ENCODE measurements at places on chromosomes 7 and 10.

DNA sequence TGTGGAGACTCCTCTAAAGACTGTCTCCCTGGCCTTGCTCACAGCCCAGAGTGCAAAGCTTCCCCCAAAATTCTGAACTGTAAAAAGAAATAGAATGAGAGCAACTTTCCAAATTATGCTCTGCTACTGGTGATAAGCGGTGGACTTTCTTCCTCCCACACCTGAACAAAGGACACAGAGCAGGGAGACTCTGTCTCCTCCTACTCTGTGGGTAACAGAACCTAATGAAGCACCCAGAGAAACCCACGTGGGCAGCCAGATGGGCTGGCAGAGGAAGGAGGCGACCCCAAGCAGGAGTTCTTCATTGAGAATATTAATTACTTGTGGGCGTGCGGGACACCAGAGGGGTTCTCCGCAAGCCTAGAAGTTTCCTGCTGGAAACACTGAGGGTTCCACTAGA lies 139.5 kb downstream of the KMT2E start:
- H3K4me3 ChIP-seq, result no peak overlapping the region
- H3K27ac ChIP-seq, result no peak overlapping the region
- H3K4me1 ChIP-seq, result peaks cover 3% of the 10 kb centered on the region
- peaks cover 8% of the 10 kb centered on the region for H3K36me3 ChIP-seq

- H3K4me1 ChIP-seq, result peaks cover 56% of the 10 kb centered on the region
- peak overlapping the region; percentile 88 for H3K27ac ChIP-seq
- H3K27me3 ChIP-seq, result peaks cover 4% of the 10 kb centered on the region
- DNase-seq, result peak; percentile 29
Measured at GRCh38 chr7:149285603-149286002, 23.6 kb downstream of the ZNF783 start.

DNA sequence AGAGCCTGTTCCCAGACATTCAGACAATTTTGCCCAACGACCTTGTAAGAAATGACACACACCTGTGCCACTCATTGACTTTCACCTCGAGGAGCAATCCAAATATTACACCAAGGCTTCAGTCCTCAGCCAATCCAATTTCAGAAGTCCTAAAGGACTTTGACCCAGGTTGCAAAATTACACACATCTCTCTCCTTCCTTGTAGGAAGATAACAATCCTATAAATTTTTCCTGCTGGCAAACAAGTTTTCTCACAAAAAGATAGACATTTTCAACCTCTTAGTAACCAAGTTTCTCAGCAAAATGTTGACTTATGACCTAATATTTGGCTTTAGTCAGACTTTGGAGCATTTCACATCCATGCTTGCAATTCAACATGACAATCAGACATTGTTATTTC lies 745.0 kb downstream of the GRID1 start:
- H3K36me3 ChIP-seq, result no peaks in the 10 kb centered on the region
- DNase-seq, result no peak
- H3K4me1 ChIP-seq, result peaks cover 2% of the 10 kb centered on the region
- peaks cover 33% of the 10 kb centered on the region for H3K27me3 ChIP-seq

GRCh38 chr10:60951272-60951724 lies 7.3 kb upstream of the RHOBTB1 start:
- H3K4me3 ChIP-seq, result no peak overlapping the region
- H3K27ac ChIP-seq, result no peak overlapping the region
- no peak for DNase-seq
- H3K36me3 ChIP-seq, result no peaks in the 10 kb centered on the region
- H3K27me3 ChIP-seq, result peaks cover 20% of the 10 kb centered on the region
- H3K4me1 ChIP-seq, result peaks cover 5% of the 10 kb centered on the region

- DNase-seq, result peak; percentile 28
- peaks cover 2% of the 10 kb centered on the region for H3K36me3 ChIP-seq
- H3K27me3 ChIP-seq, result peaks cover 4% of the 10 kb centered on the region
- H3K4me3 ChIP-seq, result peak overlapping the region; percentile 80
- peak overlapping the region; percentile 72 for H3K27ac ChIP-seq
Measured at GRCh38 chr7:27661811-27662489, 733 bp downstream of the HIBADH start.

DNA sequence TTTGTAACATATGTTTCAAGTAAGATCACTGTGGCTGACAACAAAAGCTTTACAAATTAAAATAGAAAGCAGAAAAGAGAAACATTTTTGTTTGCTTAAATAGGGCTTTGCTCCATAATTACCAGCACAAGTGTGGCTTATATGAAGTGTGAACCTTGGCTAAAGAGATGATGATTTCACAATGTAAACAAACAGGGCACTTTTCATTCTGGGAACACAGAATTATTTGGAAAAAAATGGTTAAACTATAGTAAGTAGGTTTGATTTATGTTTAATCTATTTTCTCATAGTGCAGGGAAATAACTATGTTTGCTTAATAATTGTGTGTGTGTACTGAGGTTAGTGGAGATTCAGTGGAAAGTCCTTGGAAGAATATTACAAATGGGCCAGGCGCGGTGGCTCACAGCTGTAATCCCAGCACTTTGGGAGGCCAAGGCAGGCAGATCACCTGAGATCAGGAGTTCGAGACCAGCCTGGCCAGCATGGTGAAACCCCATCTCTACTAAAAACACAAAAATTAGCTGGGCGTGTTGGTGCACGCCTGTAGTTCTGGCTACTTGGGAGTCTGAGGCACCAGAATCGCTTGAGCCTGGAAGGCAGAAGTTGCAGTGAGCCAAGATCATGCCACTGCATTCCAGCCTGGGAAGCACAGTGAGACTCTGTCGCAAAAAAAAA lies 19.1 kb upstream of the OTUD1 start:
- no peaks in the 10 kb centered on the region for H3K36me3 ChIP-seq
- DNase-seq, result no peak
- H3K4me3 ChIP-seq, result no peak overlapping the region

DNA sequence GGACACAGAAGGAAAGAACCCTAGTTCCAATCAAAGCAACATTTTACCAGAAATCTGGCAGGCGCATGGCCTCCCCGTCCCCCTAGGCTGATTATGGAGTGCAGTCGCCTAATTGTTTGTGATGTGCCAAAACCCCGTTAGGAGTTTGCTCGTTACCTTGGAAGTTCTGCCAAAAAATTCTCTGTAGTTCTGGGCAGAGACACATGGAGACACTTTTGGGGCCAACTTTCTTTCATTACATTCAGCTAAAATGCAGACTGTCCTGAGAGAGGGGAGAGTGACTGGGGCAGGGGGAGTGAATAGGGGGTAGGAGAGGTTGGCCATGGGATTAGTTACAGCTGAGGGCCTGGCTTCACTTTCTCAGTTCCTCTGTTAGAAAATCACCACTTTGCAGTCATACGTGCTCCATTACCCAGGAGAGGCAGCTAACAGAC lies 158.0 kb upstream of the NPVF start:
- H3K27ac ChIP-seq, result no peak overlapping the region
- no peak overlapping the region for H3K4me3 ChIP-seq
- H3K27me3 ChIP-seq, result peaks cover 18% of the 10 kb centered on the region
- no peak for DNase-seq
- H3K4me1 ChIP-seq, result no peaks in the 10 kb centered on the region

- H3K36me3 ChIP-seq, result no peaks in the 10 kb centered on the region
- no peaks in the 10 kb centered on the region for H3K4me1 ChIP-seq
- no peak overlapping the region for H3K27ac ChIP-seq
- H3K4me3 ChIP-seq, result no peak overlapping the region
Measured at GRCh38 chr7:18792871-18793595, 297.5 kb downstream of the HDAC9 start.

DNA sequence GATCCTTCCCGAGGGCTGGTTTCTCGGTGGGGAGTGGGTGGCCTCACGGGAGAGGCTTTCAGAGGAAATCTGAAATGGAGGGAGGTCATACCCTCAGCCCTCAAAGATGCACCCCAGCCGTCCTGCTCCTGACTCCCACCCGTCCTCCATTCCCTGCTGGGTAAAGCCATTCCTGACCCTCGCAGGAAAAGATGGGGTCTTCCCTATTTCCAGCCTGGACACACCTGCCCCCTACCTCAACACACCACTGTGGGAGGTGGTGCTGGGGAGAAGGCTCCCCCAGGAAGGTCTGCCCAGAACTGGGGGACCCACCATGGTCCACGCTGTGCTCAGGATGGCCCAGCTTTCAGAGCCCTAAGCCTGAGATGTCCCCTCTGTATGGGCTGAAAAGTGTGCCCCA lies 86.9 kb downstream of the CHST15 start:
- H3K27me3 ChIP-seq, result peaks cover 4% of the 10 kb centered on the region

- H3K4me3 ChIP-seq, result no peak overlapping the region
- H3K27me3 ChIP-seq, result peaks cover 3% of the 10 kb centered on the region
- peaks cover 3% of the 10 kb centered on the region for H3K4me1 ChIP-seq
Measured at GRCh38 chr10:48463318-48464003, 141.4 kb downstream of the ARHGAP22 start.

- peaks cover 59% of the 10 kb centered on the region for H3K4me1 ChIP-seq
- peaks cover 13% of the 10 kb centered on the region for H3K27me3 ChIP-seq
- peak within 1 kb of the TSS; percentile 95 for H3K27ac ChIP-seq
- H3K4me3 ChIP-seq, result peak within 1 kb of the TSS; percentile 96
Measured at GRCh38 chr7:26151953-26152781, at the start of gene NFE2L3. NFE2L3 (plus strand) TSS chr7:26152198; CDS start chr7:26152499, 301 bp downstream.

- peaks cover 22% of the 10 kb centered on the region for H3K27me3 ChIP-seq
- DNase-seq, result peak; percentile 1
- H3K27ac ChIP-seq, result no peak overlapping the region
Measured at GRCh38 chr10:117223693-117224430, 17.1 kb upstream of the SLC18A2 start.

DNA sequence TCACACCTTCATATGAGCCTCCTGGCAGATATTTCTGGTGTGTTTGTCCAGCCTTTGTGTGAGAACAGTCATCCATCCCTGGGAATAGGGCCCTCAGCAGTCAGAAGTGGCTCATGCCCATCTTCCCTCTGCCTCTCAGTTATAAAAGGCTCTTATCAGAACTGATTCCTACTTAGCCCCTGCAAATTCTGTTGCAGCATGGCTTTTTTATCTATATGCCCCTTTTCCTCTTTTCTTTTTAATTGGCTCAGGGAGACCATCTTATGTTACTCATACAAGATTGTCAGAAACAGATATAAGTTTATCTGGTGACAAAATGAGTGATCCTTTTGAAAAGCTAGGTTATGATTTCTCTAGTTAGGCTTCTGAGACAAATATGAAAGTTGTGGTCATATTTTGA lies 194.1 kb downstream of the CREB5 start:
- no peak for DNase-seq
- H3K4me1 ChIP-seq, result no peaks in the 10 kb centered on the region
- no peaks in the 10 kb centered on the region for H3K36me3 ChIP-seq
- H3K27ac ChIP-seq, result no peak overlapping the region
- H3K27me3 ChIP-seq, result peaks cover 7% of the 10 kb centered on the region
- no peak overlapping the region for H3K4me3 ChIP-seq

- DNase-seq, result no peak
- H3K27me3 ChIP-seq, result no peaks in the 10 kb centered on the region
- H3K27ac ChIP-seq, result no peak overlapping the region
- H3K4me3 ChIP-seq, result no peak overlapping the region
- no peaks in the 10 kb centered on the region for H3K4me1 ChIP-seq
Measured at GRCh38 chr7:47833211-47833610, 115.1 kb downstream of the PKD1L1 start.

DNA sequence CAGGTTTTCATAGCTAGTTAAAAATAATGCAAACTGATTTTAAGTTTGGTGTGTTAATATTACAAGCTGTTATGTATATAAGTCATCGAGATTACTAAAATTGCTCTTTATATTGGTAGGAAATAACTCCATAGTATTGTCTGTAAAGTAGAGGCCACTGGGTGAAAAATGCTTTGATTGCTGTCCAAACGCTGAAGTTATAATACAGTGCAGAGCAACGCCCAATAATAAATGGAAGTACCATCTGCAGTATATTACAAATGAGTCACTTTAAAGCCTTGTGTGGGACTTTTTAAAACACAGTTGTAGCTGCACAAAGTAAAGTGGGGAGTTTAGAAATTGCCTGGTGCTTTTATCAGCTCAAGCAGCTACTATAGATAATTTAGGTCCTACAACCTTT lies 196.1 kb downstream of the NXPH1 start:
- no peak for DNase-seq
- H3K4me1 ChIP-seq, result no peaks in the 10 kb centered on the region
- no peaks in the 10 kb centered on the region for H3K36me3 ChIP-seq
- H3K4me3 ChIP-seq, result no peak overlapping the region

GRCh38 chr10:109966961-109967738 lies 40.6 kb upstream of the ADD3 start:
- no peak for DNase-seq
- H3K27ac ChIP-seq, result no peak overlapping the region
- H3K36me3 ChIP-seq, result no peaks in the 10 kb centered on the region
- peaks cover 45% of the 10 kb centered on the region for H3K27me3 ChIP-seq
- H3K4me1 ChIP-seq, result no peaks in the 10 kb centered on the region
- H3K4me3 ChIP-seq, result no peak overlapping the region

DNA sequence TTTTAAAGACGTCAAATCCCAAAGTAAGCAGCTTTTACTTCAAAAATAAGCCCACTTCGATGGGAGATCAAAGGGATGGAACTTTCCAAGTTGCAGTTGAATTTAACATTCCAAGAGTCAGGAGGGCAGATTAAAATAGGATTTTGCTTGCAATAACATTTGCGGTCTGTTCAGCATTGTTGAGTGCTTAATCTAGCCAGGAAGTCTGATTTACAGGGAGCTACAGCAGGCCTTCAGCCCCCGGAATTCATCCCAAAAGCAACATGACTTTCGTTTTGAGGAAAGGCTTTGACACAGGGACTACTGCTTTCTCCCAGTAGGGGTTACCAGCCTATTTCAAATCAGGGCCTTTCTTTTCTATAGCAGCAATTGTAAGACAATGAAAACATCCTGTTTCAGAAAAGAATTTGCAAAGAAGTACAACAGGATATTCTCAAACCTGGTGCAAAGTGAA lies 279.6 kb upstream of the PITRM1 start:
- H3K27me3 ChIP-seq, result peaks cover 9% of the 10 kb centered on the region
- DNase-seq, result no peak
- H3K36me3 ChIP-seq, result peaks cover 2% of the 10 kb centered on the region
- peak overlapping the region; percentile 52 for H3K27ac ChIP-seq
- no peak overlapping the region for H3K4me3 ChIP-seq

DNA sequence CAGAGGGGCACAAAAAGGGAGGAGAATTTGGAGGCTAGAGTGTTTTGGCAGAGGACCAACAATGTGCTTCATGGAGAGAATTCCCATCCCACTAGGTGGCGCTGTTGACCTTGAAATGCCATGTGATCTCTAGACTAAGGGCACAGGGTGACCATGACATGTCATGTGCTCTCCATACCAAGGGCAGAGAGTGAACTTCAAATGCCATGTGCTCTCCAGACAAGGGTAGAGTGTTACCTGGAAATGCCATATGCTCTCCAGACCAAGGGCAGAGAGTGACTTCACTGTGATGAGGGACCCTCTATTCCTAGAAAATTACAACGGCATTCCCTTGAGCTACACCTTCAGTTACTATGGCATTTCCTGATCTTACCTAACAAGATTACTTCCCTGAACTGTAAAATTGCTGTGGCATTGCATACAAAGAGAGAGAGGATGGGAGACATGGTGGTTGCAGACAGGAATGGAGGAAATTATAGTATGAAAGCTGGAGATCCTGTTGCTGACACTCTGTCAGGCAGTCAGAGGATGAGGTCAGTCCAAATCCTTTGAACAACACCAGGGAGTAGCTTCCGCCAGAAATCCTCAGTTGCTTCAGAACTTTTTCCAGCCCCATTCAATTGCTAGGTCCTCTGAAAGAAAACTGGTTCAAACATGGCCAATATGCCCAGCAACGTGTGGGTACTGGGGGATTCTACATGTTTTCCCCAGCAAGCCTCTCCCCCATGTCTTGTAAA lies 60.9 kb upstream of the ACSM6 start:
- H3K27ac ChIP-seq, result no peak overlapping the region
- H3K27me3 ChIP-seq, result no peaks in the 10 kb centered on the region

- peak overlapping the region; percentile 66 for H3K4me3 ChIP-seq
- H3K4me1 ChIP-seq, result peaks cover 27% of the 10 kb centered on the region
- H3K27ac ChIP-seq, result peak overlapping the region; percentile 79
- peak; percentile 67 for DNase-seq
- H3K36me3 ChIP-seq, result no peaks in the 10 kb centered on the region
Measured at GRCh38 chr7:2894118-2894940, 50.2 kb upstream of the GNA12 start.

Data from activated naive CD4-positive, alpha-beta T cell treated with anti-CD3 and anti-CD28 coated beads, Interleukin-2, amount 10 ng/mL, durations not matched to agents 7 days and 5 days (primary cell).